ENCODE measurements at places on chromosomes 4 and X. TPM values are rescaled to one million over a fixed set of nuclear protein-coding genes. Genes with fewer than 3 reads are reported as not detected.

The UGT2B10 gene
- polyA plus RNA-seq: not detected

The KCND1 gene
- polyA plus RNA-seq: 1.2 TPM

DNA sequence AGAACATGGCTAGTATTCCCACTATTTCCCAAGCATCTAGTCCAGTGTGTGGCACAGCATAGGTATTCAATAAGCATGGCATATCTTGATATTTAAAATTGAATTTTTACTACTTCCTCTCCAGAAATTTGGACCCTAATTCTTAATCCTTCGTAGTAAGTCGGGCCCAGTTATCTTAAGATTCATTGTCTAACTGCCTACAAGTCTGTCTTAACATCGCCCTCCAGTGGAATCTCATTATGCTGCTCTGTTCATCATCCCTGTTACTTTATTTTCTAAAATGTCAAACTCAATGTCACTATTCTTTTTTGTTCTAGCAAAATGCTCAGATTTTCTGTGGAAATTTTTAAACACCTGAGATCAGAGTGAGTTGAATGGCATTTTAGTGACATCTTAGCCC lies 606.2 kb downstream of the KLHL13 start:
- no peak for DNase-seq

GRCh38 chr4:43339435-43339834 lies 446.9 kb downstream of the GRXCR1 start:
- no peak for DNase-seq

The PPARGC1A gene
- 7.5 TPM for polyA plus RNA-seq

The PITX2 gene
- polyA plus RNA-seq: 43.4 TPM

- no peak for DNase-seq
Measured at GRCh38 chr4:69056921-69057550, 39.2 kb upstream of the UGT2B7 start.

- no peak for DNase-seq
Measured at GRCh38 chr4:26094076-26094475, 180.1 kb downstream of the SMIM20 start.

The G6PD gene
- 11.1 TPM for polyA plus RNA-seq

DNA sequence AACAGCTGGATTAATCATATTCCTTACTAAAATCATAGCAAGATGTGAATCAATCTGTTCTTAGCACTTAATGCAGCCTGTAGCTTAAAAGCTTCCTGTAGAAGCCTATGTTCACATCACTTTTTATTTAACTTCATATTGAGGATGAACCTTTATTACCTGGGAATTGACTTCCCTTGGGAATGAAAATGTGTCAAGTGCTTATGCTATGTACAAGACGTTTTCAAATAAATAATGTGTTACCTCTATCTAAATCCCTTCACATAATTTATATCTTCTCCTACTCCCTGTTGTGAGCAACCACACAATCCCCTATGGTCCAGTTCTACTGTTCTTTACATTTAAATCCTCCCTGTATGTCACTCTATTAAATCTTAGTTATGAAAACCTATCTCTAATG lies 633.1 kb downstream of the FSTL5 start:
- no peak for DNase-seq

GRCh38 chrX:133175162-133175561 lies 43.0 kb downstream of the TFDP3 start:
- no peak for DNase-seq

GRCh38 chrX:132743086-132743485 lies 215.3 kb downstream of the HS6ST2 start:
- no peak for DNase-seq

The CDKL2 gene
- polyA plus RNA-seq: 0.14 TPM

DNA sequence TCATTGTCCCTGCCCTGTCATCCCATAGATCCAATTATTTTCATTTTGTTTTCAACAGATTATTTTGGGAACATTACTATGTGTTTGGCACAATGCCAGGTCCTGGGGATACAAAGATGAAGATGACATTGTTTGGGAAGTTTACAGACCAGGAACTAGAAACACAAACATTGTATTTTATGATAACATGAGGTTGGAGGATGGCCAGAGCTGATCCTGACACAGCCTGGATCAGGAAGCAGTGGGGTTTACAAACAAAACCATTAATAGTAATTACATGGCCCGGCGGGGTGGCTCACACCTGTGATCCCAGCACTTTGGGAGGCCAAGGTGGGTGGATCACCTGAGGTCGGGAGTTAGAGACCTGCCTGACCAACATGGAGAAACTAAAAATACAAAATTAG lies 29.9 kb downstream of the CLRN2 start:
- DNase-seq: no peak

DNA sequence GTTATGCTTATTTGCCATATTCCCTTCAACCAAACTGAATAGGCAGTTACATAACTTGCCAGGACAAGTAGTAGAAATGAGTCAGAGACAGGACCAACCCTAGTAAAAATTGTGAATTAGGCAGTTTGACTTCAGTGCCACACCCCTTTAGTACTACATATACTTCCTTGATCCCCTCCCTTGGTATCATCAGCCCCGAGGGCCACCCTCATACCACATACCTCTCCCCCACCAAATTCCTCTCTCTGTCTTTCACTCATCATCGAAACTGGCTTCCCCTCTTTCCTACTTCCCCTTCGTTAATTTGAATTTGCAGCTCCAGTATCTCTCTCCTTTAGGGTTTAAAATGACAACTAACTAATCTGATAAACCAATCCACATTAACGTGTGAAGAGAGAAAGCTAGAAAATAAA lies 7.9 kb upstream of the PTPN13 start:
- no peak for DNase-seq

DNA sequence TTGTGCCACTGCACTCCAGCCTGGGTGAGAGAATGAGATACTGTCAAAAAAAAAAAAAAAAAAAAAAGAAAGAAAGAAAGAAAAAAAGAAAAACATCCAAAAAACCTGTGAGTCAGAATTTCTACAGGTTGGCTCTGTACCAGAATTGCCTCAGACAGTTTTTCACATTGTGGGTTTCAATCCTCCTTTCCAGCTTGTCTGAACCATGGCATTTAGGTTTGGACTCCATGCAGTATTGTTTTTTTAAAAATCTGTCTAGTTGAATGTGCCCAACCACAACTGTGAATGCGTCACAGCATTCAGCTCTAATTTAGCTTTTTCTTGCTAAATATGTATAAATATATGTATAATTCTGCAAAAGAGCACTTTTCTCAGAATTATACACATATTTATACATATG lies 31.4 kb upstream of the ARSH start:
- DNase-seq: no peak

GRCh38 chrX:53320543-53321229 lies 39.3 kb upstream of the IQSEC2 start:
- no peak for DNase-seq

DNA sequence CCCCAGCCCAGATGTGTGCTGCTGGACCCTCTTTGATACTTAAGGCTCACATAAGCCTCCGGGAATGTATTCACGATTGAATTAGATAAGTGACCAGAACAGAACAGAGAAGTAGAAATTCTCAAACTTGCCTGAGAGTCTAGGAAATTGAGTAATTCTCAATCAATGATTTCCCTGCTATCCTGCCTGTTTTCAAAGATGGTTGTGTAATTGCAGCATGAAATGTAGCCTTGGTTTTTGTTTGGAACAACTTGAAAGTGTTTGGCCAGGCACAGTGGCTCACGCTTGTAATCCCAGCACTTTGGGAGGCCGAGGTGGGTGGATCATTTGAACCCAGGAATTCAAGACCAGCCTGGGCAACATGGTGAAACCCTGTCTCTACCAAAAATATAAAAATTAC lies 41.2 kb downstream of the TNIP2 start:
- DNase-seq: no peak

DNA sequence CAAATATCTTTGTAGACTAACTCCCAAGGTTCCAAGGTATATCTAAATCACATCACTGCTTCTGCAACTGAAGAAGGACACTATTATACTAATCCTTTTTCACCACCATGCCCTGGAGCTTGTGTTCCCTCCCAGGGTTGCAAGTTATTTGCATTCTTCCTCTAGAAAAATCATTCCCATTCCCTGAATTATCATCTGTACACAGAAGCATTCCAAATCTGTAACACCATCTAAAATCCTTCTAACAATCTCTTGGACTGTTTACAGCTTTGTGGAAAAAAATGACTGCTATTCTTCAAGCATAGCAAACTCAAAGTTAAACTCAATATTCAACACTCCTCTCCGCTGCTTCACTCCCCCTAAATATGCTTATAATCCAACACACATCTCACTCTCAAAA lies 1570.8 kb upstream of the ADGRL3 start:
- DNase-seq: no peak

DNA sequence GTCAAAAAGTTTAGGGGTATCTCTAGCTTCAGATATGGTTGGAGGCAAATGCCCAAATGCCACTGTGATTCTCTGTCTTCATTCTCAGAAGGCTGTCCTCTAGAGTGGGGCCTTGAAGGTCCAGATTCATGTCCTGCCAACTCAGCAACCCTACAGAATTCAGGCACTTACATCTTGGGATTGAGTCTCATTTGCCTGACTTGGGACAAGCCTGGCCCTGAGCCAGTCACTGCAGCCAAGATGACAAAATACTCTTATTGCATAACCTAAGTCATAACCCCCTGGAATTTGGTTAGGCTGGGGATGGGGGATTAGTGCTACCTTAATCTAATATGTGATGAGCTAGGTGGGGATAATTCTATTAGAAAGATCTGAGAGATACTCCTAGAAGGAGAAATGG lies 100.5 kb downstream of the AREG start:
- no peak for DNase-seq

- no peak for DNase-seq
Measured at GRCh38 chrX:5648941-5649568, 579.6 kb downstream of the NLGN4X start.

The WDFY3 gene
- polyA plus RNA-seq: 18.6 TPM

GRCh38 chr4:139266208-139266582 lies 13.8 kb downstream of the MGARP start:
- DNase-seq: no peak

- DNase-seq: no peak
Measured at GRCh38 chrX:152833378-152833777, 2.5 kb downstream of the NSDHL start.

GRCh38 chrX:120332394-120332793 lies 21.1 kb upstream of the TMEM255A start:
- DNase-seq: no peak

The COL4A5 gene
- polyA plus RNA-seq: 14.6 TPM

The DCHS2 gene
- 7.4 TPM for polyA plus RNA-seq

DNA sequence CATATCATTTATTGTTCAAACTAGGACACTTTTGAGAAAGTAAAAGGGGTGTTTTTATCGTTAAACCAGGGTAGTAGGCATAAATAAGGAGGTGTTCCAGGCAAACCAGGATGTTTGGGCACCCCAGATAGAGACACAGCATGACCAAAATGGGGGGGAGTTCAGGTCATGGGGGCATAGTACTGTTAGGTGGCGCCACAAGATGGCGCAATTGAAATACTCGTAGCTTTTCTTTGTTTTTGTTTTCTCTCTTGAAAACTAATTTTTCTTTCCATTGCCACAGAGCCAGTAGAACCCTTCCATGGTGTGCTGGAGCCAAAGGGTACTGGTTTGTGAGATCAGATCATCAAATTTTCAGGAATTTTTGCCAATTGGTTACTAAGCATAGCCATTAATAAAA lies 283.4 kb downstream of the BCOR start:
- DNase-seq: no peak

The SNX25 gene
- polyA plus RNA-seq: 7.6 TPM

DNA sequence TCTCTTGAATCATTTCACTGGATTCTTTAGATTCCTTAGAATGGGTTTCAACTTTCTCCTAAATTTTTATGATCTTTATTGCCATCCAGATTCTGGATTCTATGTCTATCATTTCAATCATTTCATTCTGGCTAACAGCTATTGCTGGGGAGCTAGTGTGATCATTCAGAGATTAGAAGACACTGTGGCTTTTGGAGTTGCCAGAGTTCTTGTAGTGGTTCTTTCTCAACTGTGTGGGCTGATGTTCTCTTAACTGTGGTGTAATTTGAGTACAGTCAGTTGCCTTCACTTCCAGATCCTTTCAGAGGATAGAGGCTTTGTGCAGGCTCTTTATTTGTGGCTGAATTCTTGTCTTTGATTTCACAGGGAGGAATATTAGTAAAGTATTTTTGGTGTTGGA lies 12.1 kb upstream of the CSN2 start:
- DNase-seq: no peak

DNA sequence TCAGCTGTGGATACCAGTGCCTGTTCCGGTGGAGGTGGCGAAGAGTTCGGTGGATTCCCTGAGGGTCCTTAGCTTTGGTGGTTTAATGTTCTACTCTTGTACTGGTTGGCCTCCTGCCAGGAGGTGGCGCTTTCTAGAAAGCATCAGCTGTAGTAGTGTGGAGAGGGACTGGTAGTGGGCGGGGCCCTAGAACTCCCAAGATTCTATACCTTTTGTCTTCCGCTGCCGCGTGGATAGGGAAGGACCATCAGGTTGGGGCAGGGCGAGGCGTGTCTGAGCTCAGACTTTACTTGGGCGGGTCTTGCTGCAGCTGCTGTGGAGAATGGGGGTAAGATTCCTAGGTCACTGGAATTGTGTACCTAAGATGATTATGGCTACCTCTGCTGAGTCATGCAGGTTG lies 390.3 kb downstream of the FAM47A start:
- DNase-seq: no peak

DNA sequence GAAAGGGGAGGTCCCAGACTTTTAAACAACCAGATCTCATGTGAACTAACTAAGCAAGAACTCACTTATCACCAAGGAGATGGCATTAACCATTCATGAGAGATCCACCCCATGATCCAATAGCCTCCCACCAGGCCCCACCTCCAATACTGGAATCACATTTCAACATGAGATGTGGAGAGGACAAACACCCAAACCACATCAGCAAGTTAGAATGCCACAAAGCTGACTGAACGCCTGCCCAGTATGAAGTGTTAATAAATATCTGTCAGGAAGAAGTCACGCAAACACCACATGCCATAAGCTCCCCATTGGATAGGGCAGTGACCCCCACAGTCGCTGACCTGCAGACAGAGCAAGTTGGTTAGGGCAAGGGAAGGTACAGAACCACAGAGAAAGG lies 14.3 kb downstream of the SLC10A6 start:
- DNase-seq: no peak

DNA sequence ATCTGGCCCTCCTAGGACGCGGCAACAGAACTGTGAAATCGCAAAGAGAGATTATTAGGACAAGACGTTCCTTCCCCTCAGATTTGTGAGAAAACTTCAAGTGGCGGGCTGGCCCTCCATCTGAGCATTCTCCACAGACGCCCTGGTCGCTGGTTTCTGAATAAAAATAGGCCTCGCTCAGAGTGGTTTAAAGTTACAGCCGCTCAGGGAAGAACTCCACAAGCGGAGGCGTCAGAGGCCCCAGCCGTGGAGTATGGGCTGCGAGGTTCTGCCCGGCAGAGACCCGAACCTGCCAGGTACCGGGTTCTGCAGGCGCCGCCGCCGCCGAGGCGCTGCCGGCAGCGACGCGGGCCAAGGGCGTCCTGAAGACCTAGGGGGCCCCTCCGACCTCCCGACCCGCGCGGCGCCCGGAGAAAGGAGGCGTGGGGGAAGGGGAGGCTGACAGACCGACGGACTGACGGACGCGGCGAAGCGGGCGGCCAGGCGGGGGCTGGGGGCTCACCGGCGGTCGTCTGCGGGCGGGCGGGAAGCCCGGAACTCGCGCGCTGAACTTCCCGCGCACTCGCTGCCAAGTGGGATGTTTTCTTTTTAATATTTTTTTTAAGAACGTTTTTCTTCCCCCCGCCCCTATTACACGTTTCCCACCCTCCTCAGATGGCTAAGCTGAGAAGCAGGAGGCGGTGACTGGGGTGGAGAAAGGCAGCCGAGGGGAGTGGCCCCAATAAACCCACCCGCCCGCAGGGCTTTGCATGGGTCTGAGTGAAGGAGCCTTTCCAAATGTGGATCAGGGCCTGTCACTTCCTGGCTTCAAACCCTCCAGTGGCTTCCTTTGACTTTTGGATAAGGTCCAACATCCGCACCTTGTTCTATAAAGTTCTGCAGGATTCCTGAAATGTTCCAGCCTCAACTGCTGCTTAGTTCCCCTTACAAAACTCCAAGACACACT lies at the start of gene PABPC4L:
Gene PABPC4L, minus strand, starts transcription at position 574 of the 946 bp plus-strand sequence. CDS start 770 bp downstream, outside the sequence.
- peak; percentile 74 for DNase-seq

The SLC7A11 gene
- polyA plus RNA-seq: 0.53 TPM
